ENCODE measurements at places on chromosomes 6 and 20.

DNA sequence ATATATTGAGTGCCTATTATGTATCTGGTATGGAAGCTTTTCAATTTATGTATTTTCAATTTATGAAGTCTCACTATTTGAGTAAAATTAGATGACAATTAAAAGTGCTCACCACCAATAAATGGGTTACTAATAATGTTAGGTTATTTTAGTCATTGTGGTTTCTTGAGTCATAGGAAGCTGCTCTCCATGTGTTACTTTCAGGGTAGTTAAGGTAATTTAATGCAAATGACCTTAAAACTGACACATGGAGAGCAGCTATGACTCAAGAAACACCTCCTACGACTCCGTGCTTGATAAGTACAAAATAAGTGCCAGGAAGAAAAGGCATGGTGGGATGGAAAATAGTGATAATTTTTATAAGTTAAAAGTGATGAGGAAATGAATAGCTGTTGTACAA lies 16.5 kb upstream of the TINAG start:
- no peak for DNase-seq

GRCh38 chr6:136160250-136160649 lies 89.9 kb downstream of the MTFR2 start:
- no peak for DNase-seq

- DNase-seq, result no peak
These were observed 8.2 kb downstream of the ASXL1 start for GRCh38 chr20:32366380-32366779.

DNA sequence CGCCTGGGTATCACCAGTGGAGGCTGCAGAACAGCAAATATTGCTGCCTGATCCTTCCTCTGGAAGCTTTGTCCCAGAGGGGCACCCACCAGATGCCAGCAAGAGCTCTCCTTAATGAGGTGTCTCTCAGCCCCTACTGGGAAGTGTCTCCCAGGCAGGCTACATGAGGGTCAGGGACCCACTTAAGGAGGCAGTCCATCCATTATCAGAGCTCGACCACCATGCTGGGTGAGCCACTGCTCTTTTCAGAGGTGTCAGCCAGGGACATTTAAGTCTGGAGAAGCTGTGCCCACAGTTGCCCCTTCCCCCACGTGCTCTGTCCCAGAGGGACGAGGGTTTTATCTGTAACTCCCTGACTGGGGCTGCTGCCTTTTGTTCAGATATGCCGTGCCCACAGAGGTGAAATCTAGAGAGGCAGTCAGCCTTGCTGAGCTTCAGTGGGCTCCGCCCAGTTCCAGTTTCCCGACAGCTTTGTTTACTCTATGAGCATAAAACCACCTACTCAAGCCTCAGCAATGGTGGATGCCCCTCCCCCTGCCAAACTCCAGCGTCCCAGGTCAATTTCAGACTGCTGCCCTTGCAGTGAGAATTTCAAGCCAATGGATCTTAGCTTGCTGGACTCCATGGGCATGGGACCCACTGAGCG lies 25.9 kb upstream of the AIG1 start:
- no peak for DNase-seq

Measured in Jurkat, Clone E6-1 (cell line).